Lung (tissue), 17 donors: ENCODE measurements at places on chromosomes 16 and 17. TPM values are rescaled to one million over a fixed set of nuclear protein-coding genes. Genes with fewer than 3 reads are reported as not detected.

KRTAP9-4 gene
- not detected for total RNA-seq

EFCAB5 gene
- 0.61 TPM for total RNA-seq

TM4SF5 gene
- not detected for total RNA-seq

FBXO39 gene
- not detected for total RNA-seq

GGT6 gene
- 12.3 TPM for total RNA-seq

ITGB4 gene
- 11.1 TPM for total RNA-seq

TNFRSF13B gene
- total RNA-seq = 0.34 TPM

TMEM106A gene
- total RNA-seq = 22.4 TPM

HOXB13 gene
- total RNA-seq = not detected

MMP28 gene
- total RNA-seq = 30.5 TPM

DNAH17 gene
- total RNA-seq = 1.6 TPM

CORO6 gene
- 8.4 TPM for total RNA-seq

CCL13 gene
- 4.6 TPM for total RNA-seq

FA2H gene
- 5.9 TPM for total RNA-seq

NOTUM gene
- total RNA-seq = 2.3 TPM

GSG1L gene
- total RNA-seq = 0.21 TPM

OR1E2 gene
- not detected for total RNA-seq

CDK5R1 gene
- total RNA-seq = 2.2 TPM

GTF3C1 gene
- 71.1 TPM for total RNA-seq

KRT39 gene
- total RNA-seq = not detected

IGSF6 gene
- 12.2 TPM for total RNA-seq

APOBR gene
- total RNA-seq = 24.7 TPM

PRR15L gene
- 86.9 TPM for total RNA-seq

KRT27 gene
- 0.71 TPM for total RNA-seq

SALL1 gene
- 0.06 TPM for total RNA-seq

PRCD gene
- total RNA-seq = 11.3 TPM

ATP2C2 gene
- 50.0 TPM for total RNA-seq

KRT24 gene
- not detected for total RNA-seq
